ENCODE measurements at places on chromosomes 11 and 22.

- DNase-seq, result peak; percentile 88
Observed at GRCh38 chr11:105862736-105863367, 159.2 kb downstream of the MSANTD4 start.

DNA sequence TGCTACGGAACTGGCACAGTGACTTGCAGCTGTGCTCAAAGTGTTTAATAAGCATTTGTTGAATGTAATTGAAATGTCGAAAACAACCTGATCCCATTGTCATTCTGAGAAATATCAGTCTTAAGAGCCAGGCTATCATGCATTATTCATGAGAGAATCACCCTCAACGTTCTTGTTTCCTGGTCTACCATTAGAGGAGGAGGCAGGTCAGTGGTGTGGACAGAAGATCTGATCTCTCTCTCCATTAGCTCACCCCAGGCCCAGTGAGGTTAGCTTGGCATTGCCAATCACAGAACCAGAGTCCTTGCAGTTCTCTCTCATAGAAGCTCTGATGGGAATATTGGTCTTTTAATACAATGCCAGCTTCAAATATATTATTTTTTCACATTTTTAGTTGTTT is 121.1 kb upstream of the SPON1 start:
- DNase-seq, result no peak

GRCh38 chr11:119980431-119980830 is 157.5 kb downstream of the TRIM29 start:
- no peak for DNase-seq

DNA sequence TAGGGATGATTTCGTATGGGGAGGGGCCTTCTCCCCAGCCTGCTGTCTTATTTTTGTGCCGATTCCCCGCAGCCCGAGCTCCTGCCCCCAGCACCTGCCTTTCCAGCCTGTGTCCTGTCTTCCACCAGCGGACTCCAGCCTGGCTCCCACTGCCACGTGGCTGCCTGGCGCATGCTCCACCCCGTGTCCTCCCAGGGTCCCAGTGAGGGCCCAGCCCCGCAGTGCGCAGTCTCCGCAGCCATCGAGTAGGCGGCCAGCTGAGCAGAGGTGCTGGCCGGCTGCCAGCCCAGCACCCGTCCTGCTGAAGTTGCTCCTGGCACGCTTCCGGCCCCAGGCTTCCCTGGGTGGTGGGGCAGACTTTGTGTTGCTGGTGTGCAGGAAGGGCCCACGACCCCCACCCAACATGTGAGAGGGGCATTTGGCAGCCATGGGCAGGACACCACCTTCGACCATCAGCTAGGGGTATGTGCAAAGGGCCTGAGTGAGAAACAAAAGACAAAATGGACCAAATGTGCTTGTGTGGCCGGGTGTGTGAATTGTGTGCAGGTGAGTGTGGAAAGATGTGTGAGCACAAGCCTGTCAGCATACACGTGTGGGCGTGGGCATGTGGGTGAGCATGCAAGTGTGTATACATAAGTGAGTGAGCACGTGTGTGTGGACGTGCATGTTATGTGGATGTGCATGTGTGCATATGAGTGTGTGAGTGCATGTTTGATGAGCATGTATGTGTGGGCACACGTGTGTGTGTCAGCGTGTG is 55.9 kb downstream of the RTN4R start:
- peak; percentile 58 for DNase-seq

DNA sequence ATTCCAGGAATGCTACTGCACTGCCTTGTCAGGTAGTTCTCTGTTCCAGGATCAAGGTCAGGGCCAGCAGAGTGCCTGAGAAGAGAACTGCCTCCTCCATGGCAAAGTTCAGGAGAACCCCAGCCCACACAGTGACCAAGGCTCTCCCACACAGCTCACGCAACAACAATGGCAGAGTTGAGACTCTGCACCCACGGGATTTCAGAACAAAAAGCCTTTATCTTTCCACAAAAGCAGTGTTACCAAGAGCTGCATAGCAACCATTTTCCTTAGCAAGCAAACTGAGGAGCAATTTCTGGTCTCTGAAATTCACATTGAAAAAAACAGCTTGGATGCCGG is 11.1 kb downstream of the PLAAT3 start:
- DNase-seq, result no peak

DNA sequence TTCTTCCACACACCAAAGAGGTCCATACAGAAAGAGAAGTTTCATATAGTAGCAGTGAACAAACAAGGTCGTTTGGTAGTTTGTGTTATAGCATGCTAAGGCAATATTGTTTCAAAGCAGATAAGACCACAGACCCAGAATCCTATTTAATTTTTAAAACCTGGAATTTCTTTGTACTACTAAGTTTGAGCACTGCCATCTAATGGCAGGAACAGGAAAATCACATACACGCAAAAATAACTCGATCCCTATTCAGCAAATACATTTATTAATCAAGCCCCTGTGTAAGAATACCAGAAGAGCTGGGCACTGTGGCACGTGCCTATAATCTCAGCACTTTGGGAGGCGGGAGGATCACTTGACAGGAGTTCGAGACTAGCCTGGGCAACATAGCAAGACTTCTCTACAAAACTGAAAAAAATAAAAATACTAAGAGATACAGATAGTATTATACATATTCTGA is 2.9 kb upstream of the BTBD10 start:
- peak; percentile 8 for DNase-seq

GRCh38 chr11:80995523-80995922 is 1554.7 kb upstream of the TENM4 start:
- DNase-seq, result no peak

GRCh38 chr11:57647372-57647771 is 2.3 kb downstream of the YPEL4 start:
- DNase-seq, result no peak

- no peak for DNase-seq
Observed at GRCh38 chr11:130418210-130418609, 10.2 kb downstream of the ADAMTS8 start.

DNA sequence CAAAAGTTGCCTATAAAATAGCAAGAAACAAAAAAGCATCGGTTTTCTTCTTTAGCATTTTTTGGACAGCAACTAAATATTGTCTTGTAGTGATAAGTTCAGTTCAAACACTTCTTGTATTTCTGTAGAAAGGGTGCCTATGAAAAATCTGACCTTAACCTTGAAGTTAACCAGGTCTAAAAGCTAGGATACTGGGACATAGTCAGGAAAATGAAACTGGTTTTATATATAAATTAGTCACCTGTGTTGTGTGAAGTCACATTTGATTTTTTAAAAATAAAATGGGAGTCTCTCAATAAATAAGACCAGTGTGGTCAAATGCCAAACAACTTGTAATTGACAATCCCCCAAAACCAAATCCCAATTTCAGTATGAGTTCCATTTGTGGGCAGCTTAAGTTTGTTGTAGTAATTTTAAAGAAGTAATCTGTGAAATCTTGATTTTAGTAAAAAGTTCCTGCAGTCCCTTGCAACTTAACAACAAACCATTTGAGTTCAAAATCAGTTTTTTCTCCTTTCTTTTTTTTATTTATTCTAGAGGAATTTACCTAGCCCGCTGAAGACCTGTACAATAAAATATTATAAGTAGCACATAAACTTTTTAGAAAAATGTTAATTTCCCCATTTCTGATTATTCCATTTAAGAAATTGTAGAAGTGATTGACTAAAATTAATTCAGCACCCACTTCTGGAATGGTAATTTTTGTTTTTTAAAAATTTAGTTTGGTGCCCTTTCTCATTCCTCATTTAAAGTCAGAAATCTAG is 84.5 kb upstream of the PPARA start:
- no peak for DNase-seq

DNA sequence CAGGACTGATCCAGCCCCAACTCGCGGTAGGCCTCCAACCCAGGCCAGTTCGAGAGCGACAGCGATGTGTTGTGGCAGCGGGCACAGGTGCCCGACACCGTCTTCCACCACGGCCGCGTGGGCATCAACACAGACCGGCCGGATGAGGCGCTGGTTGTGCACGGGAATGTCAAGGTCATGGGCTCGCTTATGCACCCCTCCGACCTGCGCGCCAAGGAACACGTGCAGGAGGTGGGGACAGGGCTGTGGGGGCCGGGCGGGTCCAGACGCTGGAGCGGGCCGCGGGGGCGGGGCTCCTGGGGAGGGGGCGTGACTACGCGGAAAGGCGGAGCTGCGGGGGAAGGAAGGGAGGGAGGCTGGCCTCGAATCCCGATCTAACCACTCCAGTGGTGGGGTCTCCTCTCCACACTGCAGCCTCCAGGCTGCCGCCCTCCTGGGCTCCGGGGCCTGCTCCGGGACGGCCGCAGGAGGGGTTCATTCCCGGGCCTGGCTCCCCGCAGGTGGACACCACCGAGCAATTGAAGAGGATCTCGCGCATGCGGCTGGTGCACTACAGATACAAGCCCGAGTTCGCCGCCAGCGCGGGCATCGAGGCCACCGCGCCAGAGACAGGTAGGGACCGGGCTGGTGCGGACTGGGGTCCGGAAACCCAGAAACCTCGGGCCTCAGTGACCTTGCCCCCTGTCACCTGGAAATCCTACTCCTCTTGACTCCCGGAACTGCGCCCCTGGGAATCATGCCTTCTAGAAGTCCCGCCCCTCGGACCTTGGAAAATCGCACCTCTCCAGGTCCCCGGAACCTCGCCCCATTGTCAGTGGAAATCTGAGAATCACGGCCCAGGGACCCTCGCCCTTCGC is 14.9 kb downstream of the TMEM258 start:
- no peak for DNase-seq

DNA sequence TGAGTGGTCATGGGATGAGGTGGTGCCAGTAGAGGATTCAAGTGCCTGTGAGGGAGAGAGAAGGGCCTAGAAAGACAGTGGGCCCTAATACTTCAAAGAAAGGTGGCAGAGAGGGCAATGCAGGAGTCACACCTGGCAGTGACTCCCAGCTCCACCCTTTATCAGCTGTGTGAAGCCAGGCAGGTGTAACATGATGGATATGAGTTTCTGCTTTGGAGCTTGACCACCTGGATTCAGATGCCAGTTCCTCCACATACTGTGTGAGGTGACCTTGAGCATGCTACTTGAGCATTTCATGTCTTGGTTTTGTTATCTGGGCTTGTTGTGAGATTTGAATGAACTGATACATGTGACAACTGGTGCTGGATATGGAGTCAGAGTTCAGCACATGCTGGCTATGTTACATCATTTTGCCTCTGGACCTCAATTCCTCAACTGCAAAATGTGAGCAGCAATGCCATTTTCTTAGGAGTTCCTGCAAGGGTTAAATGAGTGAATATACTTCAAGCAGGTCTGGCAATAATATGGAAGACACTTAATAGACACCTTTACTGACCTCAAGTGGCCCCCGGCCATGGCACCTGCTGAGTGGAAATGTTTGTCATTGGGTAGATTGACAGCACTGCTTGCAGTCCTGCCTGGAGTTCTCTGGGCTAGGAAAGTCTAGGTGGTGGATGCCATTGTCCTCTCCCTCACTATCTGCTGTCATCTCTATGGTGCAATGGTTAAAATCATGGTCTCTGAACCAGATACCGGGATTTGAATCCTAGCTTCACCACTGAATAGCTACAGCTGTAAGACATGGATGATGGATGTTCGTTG is 83.3 kb downstream of the MICAL2 start:
- no peak for DNase-seq

DNA sequence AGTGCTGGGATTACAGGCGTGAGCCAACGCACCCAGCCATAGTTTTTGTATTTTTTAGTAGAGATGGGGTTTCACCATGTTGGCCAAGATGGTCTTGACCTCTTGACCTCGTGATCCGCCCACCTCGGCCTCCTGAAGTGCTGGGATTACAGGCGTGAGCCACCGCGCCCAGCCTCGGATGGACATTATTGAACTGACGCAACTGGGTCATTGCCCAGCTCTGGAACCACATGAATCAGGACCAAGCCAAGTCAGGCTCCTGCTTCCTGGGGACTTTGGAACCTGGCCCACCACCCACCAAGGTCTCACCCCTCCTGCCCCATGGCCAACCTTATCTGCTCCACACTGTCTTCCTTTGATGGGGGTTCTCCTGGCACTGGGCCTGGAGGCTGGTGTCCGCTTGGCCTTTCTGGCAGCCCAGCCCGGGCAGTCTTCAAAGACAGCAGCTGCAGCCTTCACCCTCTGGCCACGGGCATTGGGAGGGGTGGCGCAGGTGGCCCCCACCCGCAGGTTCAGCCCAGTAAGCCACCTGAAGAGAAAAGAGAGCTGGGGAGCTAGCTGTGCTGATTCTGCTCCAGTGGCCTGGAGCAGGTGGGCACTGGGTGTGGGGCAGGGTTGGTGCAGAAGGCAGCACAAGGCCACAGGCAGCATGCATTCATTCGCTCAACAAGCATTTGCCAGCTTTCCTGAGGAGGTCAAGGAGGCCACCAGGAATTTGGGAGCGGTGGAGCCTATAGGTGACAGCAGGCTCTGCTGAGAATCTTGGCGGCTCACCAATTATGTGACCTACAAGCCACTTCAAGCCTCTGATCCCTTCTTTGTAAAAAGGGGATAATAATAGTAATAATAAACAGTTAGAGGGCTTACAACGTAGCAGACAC is 5.7 kb downstream of the CHADL start:
- DNase-seq, result no peak

DNA sequence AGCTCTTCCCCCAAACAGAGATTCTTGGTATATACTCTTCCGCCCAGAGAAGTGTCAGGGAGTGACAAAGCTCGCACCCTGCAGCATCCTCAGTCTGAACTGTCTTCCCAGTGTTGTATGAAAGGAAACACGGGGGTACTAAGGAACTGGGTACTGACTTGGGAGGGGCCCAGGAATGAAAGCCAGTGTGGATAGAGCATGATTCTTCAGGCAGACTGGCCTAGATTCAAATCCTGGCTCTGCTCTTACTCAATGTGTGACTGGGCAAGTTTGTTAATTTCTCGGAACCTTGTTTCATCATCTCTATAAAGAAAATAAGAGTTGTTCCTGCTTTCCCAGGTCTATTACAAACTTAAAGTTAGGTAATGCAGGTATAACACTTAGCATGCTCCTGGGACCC is 266.0 kb upstream of the NARS2 start:
- DNase-seq, result no peak

- DNase-seq, result no peak
Observed at GRCh38 chr11:15163136-15163535, 48.4 kb downstream of the INSC start.

DNA sequence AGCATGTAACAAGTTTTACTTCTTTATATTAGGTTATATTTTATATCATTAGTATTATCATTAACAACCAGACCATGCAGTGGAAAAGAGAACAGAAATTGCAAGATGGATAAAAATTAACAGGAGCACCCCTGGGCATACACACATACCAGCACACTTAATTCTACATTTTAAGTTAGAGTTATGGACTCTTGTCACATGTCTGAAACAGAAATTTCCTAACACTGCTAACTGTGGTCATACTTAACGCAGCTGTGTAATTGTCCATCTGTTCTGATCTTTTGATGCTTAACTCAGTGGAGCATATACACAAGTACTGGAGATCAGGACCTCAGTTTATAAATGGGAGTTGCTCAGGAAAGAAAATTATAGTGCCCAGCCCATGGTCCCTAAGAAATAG is 358 bp downstream of the OR52H1 start:
- DNase-seq, result no peak

GRCh38 chr11:120020486-120020885 is 117.4 kb downstream of the TRIM29 start:
- DNase-seq, result no peak

- DNase-seq, result no peak
Observed at GRCh38 chr11:88345408-88345807, 7.9 kb upstream of the CTSC start.
